ENCODE measurements at places on chromosomes 5 and 9. TPM values are rescaled to one million over a fixed set of nuclear protein-coding genes. Genes with fewer than 3 reads are reported as not detected.

RGS7BP gene
- polyA plus RNA-seq: not detected

HMCN2 gene
- 6.0 TPM for polyA plus RNA-seq

DIRAS2 gene
- polyA plus RNA-seq: not detected

GRIA1 gene
- not detected for polyA plus RNA-seq

ZNF366 gene
- 0.46 TPM for polyA plus RNA-seq
